ENCODE measurements at places on chromosomes 2 and 18.

- no peak for DNase-seq
Observed at GRCh38 chr2:216546641-216547403, 48.2 kb downstream of the RPL37A start.

DNA sequence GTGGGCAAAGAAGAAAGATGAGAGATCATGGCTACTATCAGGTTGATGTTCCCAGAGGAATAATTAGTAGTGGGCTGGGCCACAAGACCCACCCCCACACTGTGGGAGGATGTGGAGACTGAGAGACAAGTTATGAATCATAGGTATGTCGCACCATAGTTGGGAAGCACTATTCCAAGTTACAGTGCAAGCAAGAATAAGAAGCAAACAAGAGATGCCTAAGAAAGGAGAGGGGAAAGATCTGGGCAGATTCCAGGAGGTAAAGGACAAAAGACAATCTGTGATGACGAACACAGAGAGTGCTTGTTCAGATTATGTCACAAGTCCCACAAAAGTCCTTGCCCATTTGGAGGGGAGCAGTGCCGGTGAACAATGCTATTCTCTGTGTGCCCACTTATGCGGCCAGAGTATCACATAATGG lies 56.6 kb downstream of the FAM228A start:
- no peak for DNase-seq

GRCh38 chr2:138468617-138469016 lies 33.0 kb upstream of the SPOPL start:
- DNase-seq, result no peak

- no peak for DNase-seq
Observed at GRCh38 chr2:96760986-96761832, 507 bp downstream of the CNNM4 start.

GRCh38 chr18:9104244-9104901 lies 1.9 kb downstream of the NDUFV2 start:
- DNase-seq, result no peak

DNA sequence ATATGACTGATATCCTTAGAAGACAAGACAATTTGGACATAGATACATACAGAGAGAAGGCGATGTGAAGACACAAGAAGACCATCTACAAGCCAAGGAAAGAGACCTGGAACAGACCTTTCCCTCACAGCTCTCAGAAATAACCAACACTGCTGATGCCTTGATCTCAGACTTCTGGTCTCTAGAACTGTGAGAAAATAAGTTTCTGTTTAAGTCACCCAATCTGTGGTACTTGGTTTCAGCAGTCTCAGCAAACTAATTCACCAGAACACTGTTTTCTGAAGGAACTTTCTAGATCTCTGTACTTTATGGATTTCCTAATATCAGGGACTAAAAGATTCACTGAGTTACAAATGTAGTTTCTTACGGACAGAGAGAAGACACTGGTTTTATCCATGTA lies 58.8 kb downstream of the NAB1 start:
- DNase-seq, result no peak

DNA sequence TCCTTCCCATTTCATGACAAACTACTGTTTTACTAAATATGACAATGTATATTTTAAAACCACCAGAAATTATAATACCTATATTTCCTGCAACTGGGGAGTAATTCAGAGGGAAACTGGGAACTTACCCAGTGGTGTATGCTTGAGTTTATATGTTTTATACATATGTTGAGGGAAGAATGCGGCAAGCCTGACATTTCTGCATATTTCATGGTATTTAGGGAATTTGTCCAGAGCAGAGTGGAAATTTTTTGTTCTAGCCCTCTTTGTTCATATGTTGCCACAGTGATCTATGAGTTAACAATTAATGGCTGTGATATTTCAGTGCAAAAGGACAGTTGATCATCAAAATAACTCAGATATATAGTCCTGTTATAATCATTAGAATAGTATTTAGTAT lies 230.8 kb upstream of the VWC2L start:
- DNase-seq, result no peak

DNA sequence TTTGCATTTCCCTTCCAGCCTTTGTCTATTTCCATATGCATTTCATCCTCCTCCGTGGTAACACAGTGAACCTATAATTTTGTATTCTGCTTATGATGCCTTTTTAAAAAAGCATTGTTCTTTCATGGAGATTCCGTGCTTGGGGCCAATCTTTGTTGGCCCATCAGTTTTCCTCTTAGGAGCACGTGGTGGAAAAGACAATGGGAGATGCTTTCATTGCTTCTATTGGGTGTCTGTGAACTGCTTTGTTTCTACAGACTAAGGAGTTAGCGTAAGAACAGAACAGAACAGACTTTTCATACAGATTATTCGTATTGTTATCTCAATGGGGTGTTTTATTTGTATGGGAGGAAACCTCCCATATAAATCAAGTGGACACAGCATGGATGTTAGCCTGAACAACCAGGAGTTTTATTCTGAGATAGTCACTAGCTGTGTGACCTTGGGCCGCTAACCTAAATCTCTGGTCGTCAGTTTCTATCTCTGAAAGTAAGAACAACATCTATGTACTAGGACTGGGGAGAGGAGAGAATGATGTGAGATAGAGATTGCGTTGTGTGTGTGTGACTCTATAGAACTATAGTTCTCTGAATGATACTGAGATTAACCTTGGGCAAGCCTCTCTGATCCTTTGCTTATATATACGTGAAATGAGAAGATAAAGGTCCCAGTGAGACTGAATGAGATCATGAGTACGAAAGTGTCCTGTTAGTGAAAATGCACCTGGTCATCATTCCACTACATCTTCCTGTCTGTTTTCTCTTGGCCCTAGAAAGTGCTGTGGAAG lies 22.9 kb upstream of the YWHAQ start:
- no peak for DNase-seq

GRCh38 chr2:120220756-120221155 lies 2.4 kb downstream of the TMEM185B start:
- DNase-seq, result no peak

DNA sequence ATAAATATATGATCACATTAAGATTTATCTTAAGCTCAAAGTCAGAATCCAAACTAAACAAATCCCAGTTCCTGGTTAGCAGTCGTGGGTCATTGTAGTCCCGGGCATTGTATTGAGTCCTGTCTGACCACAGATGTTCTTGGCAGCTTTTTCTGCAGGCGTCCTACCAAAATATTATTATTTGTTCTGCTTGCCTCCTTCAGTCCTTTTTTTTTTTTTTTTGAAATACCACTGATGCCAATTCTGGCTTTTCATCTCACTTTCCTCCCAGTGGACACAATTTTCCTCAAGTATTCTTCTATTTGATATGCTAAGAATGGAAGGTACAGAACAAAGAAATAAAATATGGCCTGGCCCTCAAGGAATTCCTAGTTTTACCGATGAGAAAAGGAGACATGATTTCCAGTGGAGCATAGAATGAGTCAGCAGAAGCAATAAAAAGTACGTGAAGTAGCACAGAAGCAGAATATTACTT lies 151.6 kb downstream of the CSRNP3 start:
- peak; percentile 77 for DNase-seq

DNA sequence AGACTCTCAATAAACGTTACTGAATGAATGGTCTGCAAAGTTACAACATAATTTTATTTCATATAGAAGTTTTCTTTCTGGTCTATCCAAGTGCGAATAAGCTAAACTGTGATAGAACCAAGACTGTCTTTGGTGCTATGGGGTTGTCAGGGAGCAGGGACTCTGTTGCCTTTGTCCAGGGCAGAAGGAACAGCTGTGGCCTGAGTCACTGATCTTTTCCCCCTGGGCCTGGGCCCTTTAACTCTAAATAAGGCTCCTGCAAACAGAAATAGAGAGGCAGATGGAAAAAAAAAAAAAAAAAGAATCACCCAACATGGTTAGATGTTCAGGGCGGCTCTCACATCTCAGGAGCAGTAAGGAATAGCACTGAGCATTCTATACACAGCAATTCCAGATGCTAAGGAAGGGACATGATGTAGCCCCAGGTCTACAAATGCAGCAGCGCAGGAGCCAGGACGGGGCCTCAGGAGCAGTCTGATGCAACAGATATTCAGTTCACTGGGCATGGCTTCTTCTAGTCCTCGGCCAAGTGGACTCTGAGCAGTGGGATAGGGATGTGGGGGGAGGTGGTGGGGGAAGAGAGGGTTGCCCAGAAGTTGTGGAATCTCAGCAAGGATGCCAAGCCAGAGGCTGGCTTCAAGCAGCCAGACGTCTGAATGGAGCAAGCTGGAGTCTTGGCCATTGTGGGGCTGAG lies 247.1 kb upstream of the SIX2 start:
- DNase-seq, result no peak

DNA sequence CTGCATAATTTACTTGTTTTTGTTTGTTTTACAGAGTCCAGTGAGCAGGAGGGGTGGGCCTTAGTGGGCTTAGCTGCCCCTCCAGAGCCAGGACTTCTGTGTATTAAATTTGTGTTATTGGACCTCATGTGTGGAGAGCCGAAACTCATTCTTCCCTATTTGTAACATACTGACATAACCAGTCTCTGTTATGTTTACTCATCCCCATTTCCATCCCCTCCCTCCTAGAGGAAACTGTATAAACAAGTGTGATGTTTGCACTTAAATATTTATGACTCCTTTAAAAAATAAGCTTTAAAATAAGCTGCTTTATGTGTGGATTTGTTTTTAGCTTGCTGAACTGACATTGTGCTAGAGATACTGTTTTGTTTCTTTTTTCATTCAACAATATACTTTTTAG lies 13.8 kb downstream of the ZNF512 start:
- no peak for DNase-seq

DNA sequence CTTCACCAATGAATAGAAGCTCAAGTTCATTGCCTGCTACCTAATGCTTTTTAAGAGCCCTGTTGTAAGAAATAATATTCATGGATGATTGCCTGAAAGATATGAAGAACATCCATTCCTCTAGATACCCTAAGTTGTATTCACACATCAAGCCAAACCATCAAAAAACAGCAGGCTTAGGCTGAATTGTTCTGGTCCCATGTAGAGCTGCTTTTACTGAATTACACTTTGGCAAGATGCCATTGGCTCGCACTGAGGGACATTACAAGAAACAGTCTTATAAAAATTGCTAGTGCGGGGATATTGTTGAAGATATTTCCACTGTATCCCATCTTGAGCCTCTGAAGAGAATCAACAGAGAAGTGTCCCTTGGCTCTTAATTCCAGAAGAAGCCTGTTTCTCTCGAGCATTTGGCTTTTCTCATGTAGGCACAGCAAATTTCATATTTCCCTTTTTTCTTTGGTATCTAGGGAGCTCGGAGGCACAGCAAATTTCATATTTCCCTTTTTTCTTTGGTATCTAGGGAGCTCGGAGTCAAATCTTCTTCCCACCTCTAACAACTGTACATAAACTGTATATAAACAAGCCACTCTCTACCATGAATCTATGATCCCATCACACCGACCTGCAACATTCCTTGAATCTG lies 107.5 kb downstream of the COLEC12 start:
- DNase-seq, result peak; percentile 87

DNA sequence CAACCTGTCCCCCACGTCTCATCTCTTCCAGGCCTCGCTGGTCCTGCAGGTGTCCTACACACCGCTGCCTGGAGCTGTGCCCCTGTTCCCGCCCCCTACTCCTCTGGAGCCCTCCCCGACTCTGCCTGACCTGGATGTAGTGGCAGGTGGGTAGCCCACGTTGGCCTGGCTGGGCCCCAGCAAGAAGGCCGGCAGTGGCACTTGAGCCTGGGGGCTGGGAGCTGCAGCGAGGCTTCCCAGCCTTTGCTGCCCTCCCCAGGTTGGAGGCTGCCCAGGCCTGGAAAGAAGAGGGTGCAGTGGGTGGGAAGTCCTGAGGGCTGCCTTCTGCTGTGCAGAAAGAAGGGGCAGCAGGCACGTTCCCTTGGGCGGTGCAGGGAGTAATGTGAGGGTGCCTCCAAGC lies 58.4 kb downstream of the DYSF start:
- DNase-seq, result no peak

GRCh38 chr18:32550963-32551362 lies 80.3 kb upstream of the GAREM1 start:
- DNase-seq, result no peak

DNA sequence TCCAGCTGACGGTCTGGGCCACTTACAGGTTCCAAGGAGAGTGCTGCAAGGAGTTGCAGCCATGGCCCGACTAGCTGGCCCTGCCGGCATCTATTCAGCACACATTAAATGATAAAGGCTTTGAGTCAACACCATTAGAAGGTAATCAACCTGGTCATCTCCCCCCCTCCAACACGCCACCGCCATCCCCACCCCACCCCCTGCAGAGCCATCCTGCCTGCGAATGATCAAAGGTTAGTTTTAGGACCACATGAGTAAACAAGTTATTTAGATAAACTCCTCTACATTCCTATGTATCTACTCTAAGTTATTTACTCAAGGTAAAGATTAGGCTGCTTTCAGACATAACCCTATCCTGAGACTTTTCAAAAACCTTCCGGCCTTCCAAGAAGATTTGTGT lies 349.3 kb upstream of the SLC39A10 start:
- DNase-seq, result no peak

- DNase-seq, result no peak
Observed at GRCh38 chr2:241329669-241330615, 14.2 kb downstream of the SEPTIN2 start.

DNA sequence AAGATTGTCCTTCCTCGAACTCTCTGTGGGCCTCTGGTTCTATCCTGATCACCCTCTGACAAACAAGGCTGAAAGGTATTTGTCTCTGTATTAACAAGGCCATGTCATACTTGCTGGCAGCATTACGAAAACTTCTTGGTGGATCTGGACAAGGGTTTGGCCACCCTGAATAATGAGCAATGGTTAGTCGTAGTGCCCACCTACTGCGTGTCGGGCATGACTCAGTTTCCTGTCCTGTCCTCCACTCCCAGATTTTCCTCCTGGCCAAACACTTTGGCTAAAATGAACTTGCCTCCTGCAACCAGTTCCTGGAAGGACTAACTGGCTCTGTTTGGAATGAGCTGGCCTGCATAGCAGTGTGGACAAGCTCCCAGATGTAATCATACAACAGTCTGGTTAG lies 198.5 kb upstream of the SMIM21 start:
- DNase-seq, result no peak

DNA sequence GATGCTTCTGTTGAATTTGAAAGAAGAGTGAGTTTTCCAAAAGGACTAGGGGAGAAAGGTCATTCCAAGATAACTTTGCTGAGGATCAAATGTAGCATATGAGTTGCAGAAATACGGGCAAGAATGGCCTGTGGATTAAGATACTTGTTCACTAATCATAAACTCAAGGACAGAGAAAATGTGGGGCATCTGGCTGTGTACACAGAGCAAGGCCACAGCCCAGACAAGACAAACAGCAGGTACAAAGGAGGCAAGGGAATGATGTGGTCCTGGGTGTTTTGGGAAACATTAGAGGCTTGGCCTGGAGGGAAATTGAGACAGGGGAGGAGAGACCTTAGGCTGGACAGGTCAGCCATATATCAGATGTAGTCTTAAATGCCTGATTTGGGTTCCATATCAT lies 254.8 kb downstream of the TTC32 start:
- no peak for DNase-seq

- DNase-seq, result no peak
Observed at GRCh38 chr2:42493468-42494354, at the start of gene KCNG3. KCNG3 (minus strand) TSS chr2:42493982; CDS start chr2:42493501, 481 bp downstream.

DNA sequence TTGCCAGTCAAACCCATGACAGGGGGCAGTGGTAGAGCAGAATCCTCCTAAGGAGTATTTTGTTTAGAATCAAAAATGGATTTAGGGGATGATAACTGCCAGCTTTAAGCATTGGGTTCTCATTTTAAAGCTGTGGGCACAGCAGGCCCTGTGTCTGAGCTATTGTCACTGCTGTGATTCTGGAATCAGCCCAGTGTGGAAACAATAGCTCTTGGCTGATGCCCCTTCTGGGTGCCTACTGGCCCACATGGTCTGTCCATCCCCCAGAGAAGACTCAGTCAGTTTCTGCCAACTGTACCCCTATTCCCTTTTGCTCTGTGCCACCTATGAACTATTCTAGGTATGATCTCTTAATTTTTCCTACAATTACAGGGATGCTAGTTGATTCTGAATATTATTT lies 91.7 kb upstream of the LRRTM1 start:
- no peak for DNase-seq

- DNase-seq, result no peak
Observed at GRCh38 chr2:72933646-72934151, 16.4 kb downstream of the EMX1 start.
